Activated naive CD4-positive, alpha-beta T cell treated with Interleukin-2 at 50 U/mL for 16 hours (primary cell): ENCODE measurements at places on chromosomes 1 and 21.
A peak's percentile ranks its signal among the peaks of the same experiment; 100 is the strongest.

DNA sequence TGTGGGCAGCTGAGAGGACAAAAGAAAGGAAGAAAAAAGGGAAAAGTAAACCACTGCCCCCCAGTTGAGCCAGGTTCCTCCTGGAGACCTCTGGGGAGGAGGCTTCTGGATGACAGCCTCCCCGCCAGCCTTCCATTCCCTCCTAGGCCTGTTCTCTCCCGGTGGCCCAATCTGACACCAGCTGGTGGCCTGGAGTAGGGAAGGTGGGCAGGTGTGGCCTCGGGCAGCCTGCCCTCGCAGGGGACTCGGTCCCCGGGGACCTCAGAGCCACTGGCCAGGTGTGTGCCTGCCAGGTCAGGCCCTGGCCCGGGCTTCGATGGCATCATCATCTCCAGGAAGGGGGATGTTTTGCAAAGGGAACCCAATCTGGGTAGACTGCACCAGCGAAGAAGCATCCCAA is 159.0 kb downstream of the CASZ1 start:
- DNase-seq, result no peak

DNA sequence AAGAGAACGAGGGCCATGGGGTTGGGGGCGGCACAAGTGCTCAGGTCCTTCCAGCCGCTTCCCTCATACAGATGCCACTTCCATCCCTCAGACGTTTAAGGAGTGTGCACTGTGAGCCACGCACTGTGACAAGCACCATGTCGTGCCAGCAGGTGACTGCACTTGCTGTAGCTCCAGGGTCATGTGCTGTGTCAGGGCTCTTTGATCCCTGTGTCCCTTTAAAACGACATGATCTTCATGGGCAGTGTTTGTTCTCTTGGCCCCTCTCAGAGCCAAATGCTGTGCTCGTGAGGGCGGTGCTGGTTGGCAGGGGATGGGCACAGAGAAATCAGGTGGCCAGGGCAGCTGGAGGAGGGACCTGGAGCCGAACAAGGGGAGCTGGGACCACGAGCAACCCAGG is 19.9 kb downstream of the IL10RB start:
- DNase-seq, result no peak

GRCh38 chr1:113488576-113489177 is 98.4 kb downstream of the MAGI3 start:
- DNase-seq, result no peak

- peak; percentile 26 for DNase-seq
Observed at GRCh38 chr1:64686828-64687724, 57.8 kb upstream of the RAVER2 start.

DNA sequence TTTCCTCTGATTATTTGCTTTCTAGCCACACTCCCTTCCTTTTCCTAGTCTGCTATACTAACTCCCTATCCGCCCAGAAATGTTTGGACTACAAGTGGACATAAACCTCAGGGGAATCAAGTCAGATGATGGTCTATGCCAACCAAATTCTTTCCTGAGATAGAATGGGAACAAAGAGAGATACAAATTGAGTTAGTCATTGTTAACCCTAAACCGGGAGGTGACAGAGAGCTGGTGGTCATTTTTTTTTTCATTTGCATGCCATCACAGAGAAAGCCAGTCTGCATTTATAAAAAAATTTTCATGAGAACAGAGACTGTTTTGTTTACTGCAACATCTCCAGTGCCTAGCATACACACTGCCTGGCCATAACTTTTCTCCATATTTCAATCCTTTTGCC is 35.0 kb downstream of the MYSM1 start:
- no peak for DNase-seq
